Inflammatory macrophage treated with lipopolysaccharide for 4 hours (primary cell): ENCODE measurements at places on chromosomes 7 and 10.
A peak's percentile ranks its signal among the peaks of the same experiment; 100 is the strongest.

- peak; percentile 91 for DNase-seq
These were observed 1.7 kb upstream of the CFAP58 start for GRCh38 chr10:104351919-104352318.

GRCh38 chr7:27196287-27196767, 3.6 kb downstream of the HOXA13 start:
- DNase-seq, result peak; percentile 77

DNA sequence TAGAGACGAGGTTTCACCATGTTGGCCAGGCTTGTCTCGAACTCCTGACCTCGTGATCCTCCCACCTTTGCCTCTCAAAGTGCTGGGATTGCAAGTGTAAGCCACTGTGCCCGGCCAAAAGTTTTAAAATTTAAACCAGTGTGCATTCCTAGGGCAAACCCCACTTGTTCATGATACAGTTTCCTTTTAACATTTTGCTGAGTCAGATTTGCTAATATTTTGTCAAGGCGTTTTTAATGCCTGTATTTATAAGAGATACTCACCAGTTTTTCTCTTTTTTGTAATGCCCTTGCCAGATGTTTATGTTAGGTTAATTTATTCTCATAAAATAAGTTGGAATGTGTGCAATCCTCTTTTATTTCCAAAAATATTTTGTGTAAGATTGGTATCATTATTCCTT, 927.4 kb downstream of the DNAJB9 start:
- DNase-seq, result no peak

DNA sequence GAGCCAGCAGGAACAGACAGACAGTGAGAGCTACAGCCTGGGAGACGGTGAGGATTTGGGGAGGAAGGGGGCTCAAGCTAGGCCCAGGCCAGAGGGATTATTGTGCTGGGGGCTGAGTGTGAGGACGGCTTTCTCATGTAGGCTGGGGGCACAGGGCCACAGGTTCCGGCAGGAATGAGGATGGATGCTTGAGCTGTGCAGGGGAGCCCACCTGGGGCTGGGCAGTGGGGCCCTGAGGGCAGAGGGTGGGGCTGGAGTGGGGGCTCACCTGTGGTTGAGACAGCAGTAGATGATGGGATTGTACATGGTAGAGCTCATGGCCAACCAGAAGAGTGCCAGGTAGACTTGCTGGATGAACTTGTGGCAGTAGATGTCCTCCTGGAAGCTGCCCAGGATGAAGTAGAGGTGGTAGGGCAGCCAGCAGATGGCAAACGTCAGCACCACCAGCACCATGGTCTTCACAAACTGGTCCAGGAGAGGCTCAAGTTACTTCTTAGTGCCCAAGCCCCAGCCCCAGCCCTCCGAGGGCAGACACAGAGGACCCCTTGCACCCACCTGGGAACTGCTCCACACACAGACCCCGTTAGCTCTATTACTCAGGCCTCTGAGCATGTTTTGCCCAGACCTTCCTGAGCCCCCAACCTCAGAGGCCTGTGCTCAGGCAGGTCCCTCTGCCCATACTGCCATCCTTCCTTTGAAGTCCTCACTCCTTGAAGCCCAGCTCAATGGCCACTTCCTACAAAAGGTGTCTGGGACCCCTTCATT, 9.7 kb downstream of the TACR2 start:
- no peak for DNase-seq

GRCh38 chr7:74020390-74020789, 7.6 kb upstream of the ELN start:
- no peak for DNase-seq
